ENCODE measurements at places on chromosomes 12 and 14. TPM values are rescaled to one million over a fixed set of nuclear protein-coding genes. Genes with fewer than 3 reads are reported as not detected.

The OTUB2 gene
- 0.43 TPM for total RNA-seq

The CBX5 gene
- total RNA-seq, result 33.0 TPM

The INHBC gene
- not detected for total RNA-seq

The FBXO33 gene
- 9.2 TPM for total RNA-seq

The STON2 gene
- total RNA-seq, result 14.1 TPM

The SPTB gene
- total RNA-seq, result 102 TPM

The MPHOSPH9 gene
- total RNA-seq, result 33.7 TPM

The MYH6 gene
- 8,253 TPM for total RNA-seq

The CDH24 gene
- total RNA-seq, result 1.3 TPM

The KIF5A gene
- 0.11 TPM for total RNA-seq

The CIROP gene
- not detected for total RNA-seq

The LHX5 gene
- not detected for total RNA-seq

DNA sequence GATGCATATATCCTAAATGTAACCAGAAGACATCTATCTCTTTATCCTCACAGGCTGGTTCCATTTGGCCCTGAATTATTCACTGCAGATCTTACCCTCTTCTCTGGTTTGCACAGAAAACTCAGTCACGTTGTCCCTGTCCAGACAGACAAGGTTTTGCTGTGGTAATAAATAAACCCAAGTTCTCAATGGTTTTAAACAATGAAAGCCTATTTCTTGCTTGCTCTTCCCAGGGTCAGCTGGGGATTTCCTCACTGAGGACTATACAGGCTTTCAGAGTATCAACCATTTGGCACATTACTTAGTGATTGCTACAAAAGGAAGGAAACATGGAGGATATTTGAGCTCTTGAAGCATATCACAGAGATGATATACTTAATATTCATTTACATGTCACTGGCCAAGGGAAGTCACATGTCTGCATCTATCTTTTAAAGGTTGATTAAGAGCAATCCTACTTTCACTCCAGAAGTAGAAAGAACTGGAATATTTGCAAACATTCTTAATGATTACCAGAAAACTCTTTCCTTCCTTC, 24.4 kb upstream of the E2F7 start:
- DNase-seq, result no peak

- DNase-seq, result no peak
Measured at GRCh38 chr12:45669093-45669492, 60.4 kb upstream of the ARID2 start.

DNA sequence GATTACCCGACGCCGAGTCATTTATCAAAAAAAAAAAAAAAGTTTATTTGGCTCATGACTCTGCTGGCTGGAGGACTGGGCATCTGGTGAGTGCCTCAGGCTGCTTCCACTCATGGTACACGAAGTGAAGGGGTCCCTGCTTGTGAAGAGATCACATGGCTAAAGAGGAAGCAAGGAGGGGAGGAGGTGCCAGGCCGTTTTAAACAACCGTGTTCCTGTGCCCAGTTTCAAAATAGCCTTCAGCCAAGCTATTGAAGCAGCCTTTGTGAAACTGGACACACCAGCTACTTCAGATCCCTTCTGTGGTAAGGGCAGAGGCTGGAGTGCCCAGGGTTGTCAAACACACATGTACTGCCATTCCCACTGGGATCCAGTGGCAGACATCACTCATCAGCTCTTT, 7.6 kb downstream of the POP5 start:
- no peak for DNase-seq

DNA sequence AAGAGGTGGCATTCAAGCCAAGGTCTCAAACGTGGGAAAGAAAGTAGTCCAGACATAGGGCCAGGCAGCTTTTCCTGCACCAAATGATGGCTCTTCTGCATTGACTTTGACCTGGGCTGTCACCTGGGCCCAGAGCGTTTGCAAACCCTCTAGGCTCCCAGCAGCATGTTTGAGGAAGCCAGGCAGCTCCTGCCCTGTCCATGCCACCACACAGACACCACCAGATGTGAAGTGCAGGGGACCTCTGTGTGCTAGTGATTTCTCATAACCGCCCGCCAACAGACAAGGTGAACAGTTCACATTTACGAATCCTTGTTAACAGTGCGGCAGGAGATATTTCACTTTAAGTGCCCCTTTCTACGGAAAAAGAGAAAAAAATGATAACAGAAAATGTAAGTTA, 49.8 kb upstream of the FAM222A start:
- no peak for DNase-seq

GRCh38 chr12:122226366-122227125, 694 bp upstream of the DIABLO start:
- DNase-seq, result no peak

GRCh38 chr14:101460521-101460920, 100.8 kb upstream of the DIO3 start:
- DNase-seq, result no peak

DNA sequence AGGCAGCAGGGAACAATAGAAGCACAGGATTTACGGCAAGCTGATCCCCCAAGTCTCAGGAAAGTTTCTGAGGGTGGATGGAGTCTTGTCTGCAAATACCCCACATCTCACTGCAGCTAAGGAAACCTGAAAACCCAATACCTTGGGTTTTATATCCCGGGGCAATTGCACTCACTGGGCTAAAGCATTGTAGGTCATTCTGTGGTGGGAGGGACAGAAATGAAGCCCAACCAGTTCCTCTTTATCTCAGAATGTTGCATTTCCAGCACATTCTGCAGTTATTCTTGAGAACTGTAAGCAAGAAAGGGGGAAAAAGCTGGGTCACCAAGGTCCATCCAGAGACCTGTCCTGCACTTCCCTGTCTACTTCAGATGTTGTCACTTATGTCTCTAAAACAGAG, 39.8 kb downstream of the C12orf42 start:
- no peak for DNase-seq

GRCh38 chr12:25995906-25996305, 37.4 kb downstream of the RASSF8 start:
- DNase-seq, result no peak

DNA sequence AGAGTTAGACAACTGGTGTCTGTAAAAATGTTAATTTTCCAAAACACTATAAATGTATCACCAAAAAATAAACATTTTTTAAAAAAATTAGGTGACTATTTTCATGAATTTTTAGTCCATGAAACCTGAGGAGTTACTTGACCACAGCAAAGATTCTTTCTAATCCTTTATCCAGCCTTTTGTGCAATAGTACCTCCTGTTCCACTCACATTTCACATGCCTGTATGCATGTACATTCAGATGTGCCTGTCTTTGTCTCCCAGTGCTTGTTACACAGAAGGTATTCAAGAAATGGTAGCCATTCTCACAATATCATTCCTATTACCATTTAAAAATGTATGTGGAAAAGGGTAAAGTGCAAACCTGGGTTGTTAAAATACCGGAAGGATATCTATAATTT, 857.0 kb downstream of the DIO2 start:
- no peak for DNase-seq

DNA sequence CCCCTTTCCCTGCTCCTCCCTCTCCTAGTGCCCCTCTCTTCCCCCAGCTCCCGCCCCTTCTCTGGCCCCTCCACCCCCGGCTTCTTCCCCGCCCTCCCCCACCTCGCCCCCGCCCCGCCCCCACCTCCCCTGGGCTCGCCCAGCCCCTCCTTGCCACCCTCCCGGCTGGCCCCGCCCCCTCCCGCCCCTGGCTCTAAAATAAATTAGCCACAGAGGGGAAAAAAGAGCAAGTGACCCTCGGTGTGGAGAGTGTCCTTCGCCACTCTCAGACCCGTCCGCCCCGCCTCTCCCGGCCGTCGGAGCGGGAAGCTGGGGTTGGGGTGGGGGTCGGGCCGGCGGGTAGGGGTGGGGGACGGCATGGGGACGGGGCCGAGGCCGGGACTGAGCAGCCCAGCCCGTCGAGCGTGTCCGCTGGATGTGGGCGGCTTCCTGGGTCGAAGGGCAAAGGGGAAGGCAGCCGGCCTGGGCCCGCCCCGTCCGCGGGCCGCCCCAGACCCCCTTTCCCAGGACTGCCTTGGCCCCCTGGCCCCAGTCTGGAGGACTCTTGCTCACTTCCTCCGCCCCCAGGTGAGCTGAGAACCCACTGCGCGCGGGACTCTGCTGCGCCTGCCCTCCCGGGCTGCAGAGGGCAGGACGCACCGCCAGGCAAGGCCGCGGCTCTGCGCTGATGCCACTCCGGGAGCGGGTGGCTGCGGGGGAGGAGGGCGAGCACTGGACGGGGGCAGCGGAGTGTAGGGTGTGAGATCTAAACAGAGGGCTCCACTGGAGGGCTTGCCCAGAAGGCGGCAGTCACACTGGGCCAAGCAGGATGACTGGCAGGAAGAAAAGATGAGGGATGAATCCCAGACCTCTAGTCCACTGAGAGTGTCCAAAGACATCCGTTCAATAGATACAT, 570 bp upstream of the FIGNL2 start:
- no peak for DNase-seq

- no peak for DNase-seq
Measured at GRCh38 chr12:121789800-121790728, 3.4 kb downstream of the RHOF start.

DNA sequence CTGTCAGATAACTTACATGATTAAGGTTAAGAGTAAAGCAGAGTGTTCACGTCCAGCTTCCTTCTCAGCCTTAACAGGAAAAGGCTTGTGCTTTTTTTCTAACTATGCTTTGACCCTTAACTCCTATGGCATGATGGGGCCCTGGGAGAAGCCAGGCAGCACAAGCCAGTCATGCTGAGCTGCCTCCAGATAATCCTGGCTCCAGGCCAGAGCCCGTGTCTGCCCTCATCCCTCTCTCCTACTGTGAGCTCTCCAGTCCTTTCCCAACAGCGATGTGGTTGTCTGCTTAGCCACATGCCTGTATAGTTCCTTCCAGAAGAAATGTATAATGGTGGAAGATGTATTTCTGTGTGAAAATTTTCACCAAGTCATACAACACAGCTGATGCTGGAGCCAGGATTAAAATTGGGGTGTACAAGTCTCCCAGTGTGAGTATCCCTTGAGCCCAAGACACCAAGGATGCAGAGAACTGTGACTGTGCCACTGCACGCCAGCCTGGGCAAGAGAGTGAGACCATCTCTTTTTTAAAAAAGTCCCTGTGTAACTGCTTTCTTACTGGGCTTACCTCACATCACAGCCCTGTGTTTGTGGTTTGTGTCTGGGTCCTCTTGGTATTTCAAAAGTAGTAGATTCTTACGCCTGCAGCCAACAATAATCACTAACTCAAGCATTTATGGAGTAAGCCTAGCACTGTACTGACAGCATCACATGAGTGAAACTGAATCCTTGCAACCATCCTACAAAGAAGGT, 7.9 kb upstream of the ITFG2 start:
- peak; percentile 64 for DNase-seq

GRCh38 chr12:34400411-34400881, 378.1 kb downstream of the ALG10 start:
- no peak for DNase-seq

- DNase-seq, result no peak
Measured at GRCh38 chr12:22978962-22979361, 354.0 kb downstream of the ETNK1 start.

GRCh38 chr12:126114441-126114840, 1049.2 kb downstream of the AACS start:
- no peak for DNase-seq

GRCh38 chr12:106436164-106436563, 78.6 kb downstream of the POLR3B start:
- DNase-seq, result no peak

- no peak for DNase-seq
Measured at GRCh38 chr14:89805501-89805900, 149.0 kb downstream of the EFCAB11 start.

DNA sequence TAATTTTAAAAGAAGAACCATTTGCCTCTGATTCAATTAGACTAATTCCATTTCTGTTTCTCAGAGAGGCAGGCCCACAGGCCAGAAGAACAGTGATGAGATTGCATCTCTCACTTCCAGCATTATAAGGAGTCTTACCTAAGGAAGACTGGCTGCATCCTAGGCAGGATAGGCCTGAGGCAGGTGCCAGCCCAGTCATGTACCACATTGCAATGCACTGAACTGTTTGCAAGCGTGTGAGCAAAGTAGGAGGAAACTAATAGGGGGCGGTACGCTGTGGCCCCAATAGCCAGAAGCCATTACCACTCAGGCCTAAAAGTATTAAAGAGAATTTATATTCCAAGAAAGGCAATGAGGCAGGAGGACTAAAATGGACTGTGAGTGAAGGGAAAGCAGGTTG, 12.1 kb upstream of the CNIH1 start:
- no peak for DNase-seq

DNA sequence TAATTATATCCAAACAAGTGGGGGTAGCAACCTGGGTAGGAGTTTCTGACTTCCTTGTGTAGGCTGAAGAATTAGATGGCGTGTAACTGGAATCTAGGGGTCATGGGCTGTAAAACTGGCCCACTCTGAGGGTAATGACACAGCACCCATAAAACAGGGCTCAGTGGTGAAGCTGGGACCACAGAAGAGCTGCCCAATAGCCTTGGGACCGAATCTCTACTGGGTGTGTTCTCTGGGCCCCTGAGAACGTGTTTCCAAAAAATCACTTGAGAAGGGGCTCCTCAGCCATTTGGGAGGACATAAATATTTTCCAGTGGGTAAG, 3.7 kb downstream of the RNASE8 start:
- no peak for DNase-seq

GRCh38 chr12:30911207-30911606, 15.3 kb upstream of the TSPAN11 start:
- no peak for DNase-seq

DNA sequence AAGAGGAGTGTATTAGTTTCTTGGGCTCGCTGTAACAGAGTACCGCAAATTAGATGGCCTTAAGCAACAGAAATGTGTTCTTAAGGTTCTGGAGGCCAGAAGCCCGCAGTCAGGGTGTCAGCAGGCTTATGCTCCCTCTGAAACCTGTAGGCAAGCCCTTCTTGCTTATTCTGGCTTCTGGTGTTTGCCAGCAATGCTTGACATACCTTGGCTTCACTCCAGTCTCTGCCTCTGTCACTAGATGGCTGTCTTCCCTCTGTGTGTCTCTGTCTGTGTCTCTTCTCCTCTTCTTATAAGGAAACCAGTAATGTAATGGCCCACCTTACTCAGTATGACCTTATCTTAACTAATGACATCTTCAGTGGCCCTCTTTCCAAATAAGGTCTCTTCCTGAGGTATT, 85.1 kb downstream of the DERA start:
- no peak for DNase-seq

GRCh38 chr12:46660276-46660675, 165.5 kb downstream of the SLC38A4 start:
- no peak for DNase-seq

- DNase-seq, result no peak
Measured at GRCh38 chr12:18992336-18992735, 137.2 kb upstream of the PLEKHA5 start.

DNA sequence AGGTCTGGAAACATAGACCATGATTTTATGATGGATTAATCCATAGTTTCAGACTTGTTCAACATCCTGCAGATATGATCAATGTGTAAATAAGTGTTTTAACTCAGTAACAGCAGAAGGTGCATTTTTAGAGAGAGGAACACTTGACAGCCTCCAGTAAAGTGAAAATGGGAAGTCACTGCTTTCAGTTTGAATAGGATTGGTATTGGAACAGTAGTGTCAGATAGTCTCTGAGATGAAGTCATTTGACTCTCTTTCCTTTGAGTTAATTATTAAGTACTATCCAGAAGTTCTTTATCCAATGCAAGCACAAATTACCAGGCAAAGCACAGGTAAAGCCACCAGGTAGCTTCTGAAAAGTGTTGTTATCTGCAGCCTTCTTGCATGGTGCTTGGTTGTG, 14.5 kb upstream of the NAV3 start:
- DNase-seq, result no peak
